Pancreas (tissue), 10 donors: ENCODE measurements at places on chromosomes 2 and 18. TPM values are rescaled to one million over a fixed set of nuclear protein-coding genes. Genes with fewer than 3 reads are reported as not detected.
A peak's percentile ranks its signal among the peaks of the same experiment; 100 is the strongest.

- no peak overlapping the region for H3K27ac ChIP-seq
- H3K27me3 ChIP-seq: no peaks in the 10 kb centered on the region
- H3K4me3 ChIP-seq: no peak overlapping the region
- no peak for DNase-seq
Measured at GRCh38 chr18:77119101-77119850, 13.3 kb downstream of the MBP start.

SERPINB10 gene
- not detected for total RNA-seq

DNA sequence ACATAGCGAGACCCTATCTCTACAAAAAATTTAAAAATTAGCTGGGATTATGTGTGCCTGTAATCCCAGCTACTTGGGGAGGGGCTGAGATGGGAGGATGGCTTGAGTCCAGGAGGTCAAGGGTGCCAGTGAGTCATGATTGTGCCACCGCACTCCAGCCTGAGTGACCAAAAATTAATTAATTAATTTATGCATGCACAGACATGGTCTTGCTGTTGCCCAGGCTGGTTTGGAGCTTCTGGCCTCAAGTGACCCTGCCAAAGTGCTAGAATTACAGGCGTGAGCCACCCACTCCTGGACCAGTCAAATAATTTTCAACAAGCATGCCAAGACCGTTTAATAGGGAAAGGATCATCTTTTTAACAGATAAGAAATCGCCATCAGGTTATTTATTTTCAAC, 57.7 kb upstream of the TFCP2L1 start:
- H3K36me3 ChIP-seq: peaks cover 14% of the 10 kb centered on the region
- no peaks in the 10 kb centered on the region for H3K27me3 ChIP-seq
- H3K4me3 ChIP-seq: no peak overlapping the region
- H3K27ac ChIP-seq: no peak overlapping the region

NFATC1 gene
- 3.4 TPM for total RNA-seq

- no peak overlapping the region for H3K27ac ChIP-seq
- H3K4me3 ChIP-seq: no peak overlapping the region
- H3K27me3 ChIP-seq: no peaks in the 10 kb centered on the region
- no peaks in the 10 kb centered on the region for H3K4me1 ChIP-seq
- H3K36me3 ChIP-seq: no peaks in the 10 kb centered on the region
- DNase-seq: no peak
Measured at GRCh38 chr2:43142921-43143438, 83.4 kb downstream of the ZFP36L2 start.

GRCh38 chr2:218331745-218332144, 24.9 kb upstream of the CATIP start:
- no peaks in the 10 kb centered on the region for H3K36me3 ChIP-seq
- no peaks in the 10 kb centered on the region for H3K27me3 ChIP-seq

CLEC4F gene
- 0.12 TPM for total RNA-seq

LCT gene
- not detected for total RNA-seq

GRCh38 chr2:73243884-73244570, 9.9 kb downstream of the CCT7 start:
- H3K36me3 ChIP-seq: peaks cover 7% of the 10 kb centered on the region
- H3K4me3 ChIP-seq: no peak overlapping the region
- no peak for DNase-seq

MARCO gene
- 0.76 TPM for total RNA-seq

DNA sequence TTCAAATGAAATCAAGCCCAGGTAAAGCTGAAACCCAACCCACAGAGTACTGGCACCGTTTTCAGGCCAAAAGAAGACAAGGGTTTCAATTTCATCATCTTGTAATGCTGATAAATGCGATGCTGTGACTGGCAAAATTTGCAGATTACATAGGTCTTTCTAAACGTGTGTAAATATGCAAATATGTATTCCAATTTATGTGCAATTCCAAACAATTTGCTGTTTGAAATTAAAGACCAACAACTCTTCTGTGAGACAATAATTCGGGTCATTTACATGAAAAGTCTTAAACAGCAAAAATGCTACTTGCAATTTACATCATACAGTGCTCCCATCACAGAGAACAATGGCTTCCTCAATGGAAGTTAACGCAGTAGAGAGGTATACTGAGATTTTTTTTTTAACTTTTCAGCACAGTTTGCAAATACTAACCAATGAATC, 2.8 kb upstream of the ZNF532 start:
- H3K27ac ChIP-seq: no peak overlapping the region
- H3K4me1 ChIP-seq: no peaks in the 10 kb centered on the region
- DNase-seq: no peak
- H3K4me3 ChIP-seq: no peak overlapping the region
- H3K27me3 ChIP-seq: no peaks in the 10 kb centered on the region

DNA sequence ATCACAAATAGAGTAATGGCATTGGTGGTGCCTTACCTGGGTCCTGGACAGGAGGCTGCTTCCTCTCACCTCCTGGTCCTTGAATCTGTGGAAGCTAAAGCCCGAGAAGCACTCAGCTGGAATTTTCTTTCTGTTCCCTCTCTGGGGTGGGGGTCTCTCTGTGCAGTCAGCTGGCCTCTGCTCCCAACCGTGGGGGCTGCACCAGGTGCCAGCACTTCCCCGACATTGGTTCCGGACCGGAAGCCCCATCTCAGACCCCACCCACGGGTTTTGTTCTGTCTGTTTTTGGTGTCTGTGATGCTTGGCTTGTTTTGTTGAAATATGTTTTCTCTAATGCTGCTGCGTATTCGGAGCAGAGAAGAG, 154.7 kb downstream of the TWIST2 start:
- H3K36me3 ChIP-seq: no peaks in the 10 kb centered on the region
- H3K27me3 ChIP-seq: no peaks in the 10 kb centered on the region

ANAPC1 gene
- total RNA-seq: 15.8 TPM

DNA sequence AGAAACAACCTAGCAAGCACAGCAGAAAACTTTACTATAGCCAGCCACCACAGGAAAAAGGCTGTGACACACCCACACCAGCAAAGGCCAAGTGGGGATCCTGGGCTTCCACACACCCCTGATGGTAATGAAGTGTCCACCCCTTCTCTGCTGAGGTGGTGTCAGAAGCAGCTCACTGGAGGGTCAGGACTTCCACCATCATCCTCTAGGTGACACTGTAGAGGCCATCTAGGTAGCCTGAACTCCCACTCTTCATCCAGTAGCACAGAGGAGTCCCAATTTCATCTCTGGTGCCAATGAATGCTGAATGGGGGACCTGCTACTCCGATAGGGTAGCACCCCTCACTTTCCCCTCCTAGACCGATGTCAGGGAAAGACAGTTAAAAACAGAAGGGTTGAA, 1544.4 kb downstream of the LRP1B start:
- no peaks in the 10 kb centered on the region for H3K4me1 ChIP-seq
- no peaks in the 10 kb centered on the region for H3K27me3 ChIP-seq
- no peak overlapping the region for H3K4me3 ChIP-seq
- no peak overlapping the region for H3K27ac ChIP-seq

GRCh38 chr18:51236225-51236624, 38.7 kb upstream of the MEX3C start:
- H3K36me3 ChIP-seq: no peaks in the 10 kb centered on the region
- no peaks in the 10 kb centered on the region for H3K4me1 ChIP-seq
- no peak overlapping the region for H3K27ac ChIP-seq
- no peak overlapping the region for H3K4me3 ChIP-seq

ASB18 gene
- total RNA-seq: not detected

DNA sequence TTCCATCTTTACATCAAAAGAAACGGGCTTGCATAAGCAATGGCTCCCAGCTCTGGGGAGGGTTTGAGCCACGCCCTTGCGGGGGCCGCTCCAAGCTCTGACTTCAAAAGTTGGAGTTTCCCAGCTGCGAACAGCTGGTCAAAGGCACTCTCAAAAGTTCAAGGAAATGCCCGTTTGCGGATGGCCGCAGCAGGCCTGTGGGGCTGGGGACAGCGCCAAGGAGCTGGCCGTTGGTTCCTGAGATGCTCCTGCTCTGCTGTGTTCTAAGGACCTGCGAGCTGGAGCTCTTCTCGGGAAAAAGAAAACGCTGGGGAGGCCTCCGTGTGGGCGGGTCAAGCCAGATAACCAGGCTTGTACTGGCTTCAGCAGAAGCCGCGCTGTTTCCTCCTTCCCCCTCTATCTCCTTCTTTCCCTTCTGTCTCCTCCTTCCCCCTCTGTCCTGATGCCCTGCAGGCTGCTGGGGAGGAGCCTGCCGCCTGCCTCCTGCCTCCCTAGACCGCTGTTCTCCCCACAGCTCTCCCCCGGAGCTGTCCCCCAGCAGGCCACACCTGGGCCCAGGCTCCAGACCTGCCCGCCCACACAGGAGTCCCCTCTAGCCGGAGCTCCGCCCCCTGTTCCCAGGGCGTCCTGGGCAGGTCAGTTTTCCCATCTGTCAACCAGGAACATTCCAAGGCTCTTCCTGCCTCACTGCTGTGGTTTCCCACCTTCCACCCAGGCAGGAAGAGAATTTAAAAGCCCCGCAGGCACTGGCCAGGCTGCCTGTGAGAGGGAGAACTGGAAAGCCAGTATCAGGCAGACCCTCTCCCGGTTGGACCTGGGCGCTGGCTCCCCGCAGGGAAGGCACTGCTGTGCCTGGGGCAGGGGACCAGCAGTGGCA, 14.1 kb downstream of the KLF11 start:
- H3K36me3 ChIP-seq: peaks cover under 1% of the 10 kb centered on the region
- DNase-seq: no peak
- H3K4me1 ChIP-seq: peaks cover 18% of the 10 kb centered on the region

PID1 gene
- total RNA-seq: 5.3 TPM

DNA sequence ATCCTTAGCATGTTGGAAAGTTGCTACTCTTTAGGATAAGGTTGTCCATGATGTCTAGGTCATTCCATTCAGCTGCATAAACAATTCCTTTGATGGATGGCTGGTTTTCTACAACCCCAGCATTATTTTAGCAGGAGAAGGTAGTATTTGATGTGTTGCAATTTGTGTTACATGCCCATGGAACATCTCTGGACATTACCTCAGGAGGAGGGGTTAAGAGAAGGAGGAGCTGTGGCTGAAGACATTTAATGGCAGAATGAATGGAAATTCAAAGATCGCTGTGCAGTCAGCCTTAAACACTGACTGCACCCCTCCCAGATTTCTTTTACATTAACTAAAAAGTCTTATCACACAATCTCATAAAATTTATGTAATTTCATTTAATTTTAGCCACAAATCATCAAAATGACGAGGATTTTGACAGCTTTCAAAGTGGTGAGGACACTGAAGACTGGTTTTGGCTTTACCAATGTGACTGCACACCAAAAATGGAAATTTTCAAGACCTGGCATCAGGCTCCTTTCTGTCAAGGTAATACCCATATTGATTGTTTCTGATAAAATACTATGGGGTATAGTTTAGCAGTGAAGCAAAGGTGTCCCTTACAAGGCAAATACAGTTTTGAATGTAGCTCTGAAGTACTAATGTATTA, at the start of gene CPS1:
TSS of gene CPS1 (plus strand) at position 271 of the 652 bp plus-strand sequence. CDS start at position 406, 135 bp downstream.
- no peaks in the 10 kb centered on the region for H3K36me3 ChIP-seq
- no peak within 1 kb of the TSS for H3K4me3 ChIP-seq
- no peaks in the 10 kb centered on the region for H3K27me3 ChIP-seq

ATG16L1 gene
- 12.0 TPM for total RNA-seq

C2orf80 gene
- total RNA-seq: not detected

DNA sequence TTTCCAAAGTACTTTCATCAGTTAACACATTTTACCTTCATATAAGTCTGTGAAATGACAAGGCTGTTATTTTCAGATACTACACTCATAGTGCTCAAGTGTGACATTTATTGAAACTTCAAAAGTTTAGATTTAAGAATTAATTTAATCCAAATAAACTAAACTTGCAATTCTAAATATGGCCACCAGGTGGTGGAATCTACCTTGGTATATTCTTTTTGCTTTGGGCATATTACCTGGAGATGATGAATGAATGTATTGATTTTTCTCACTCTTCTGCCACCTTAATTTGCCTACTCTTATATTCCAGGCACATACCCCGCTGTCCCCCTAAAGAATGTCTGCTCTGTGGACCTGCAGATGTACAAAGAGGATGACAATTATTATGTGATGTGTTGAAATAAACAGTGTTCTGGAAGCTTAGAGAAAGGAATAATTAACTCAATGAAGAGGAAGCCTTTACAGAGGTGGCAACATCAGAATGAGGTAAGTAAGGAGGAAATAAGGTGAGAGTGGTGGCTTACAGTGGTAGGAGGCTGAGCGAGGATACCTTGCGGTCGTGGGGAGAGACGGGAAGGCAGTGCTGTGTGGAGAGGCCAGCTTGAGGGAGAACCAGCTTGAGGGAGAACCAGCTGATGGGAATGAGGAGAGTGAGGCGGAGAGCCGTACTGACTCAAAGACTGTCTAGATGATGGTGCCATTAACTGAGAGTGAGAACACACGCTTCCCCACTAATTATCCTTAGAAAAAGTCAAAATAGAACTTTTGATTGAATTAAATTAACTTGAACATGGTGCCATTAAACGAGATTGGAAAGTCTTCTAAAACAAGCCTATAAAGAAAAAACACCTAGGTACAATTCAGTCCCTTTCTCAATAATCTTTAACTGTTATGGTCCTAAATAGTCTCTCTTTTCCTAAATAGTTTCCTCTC, 179.5 kb downstream of the CELF4 start:
- H3K4me3 ChIP-seq: no peak overlapping the region
- no peak for DNase-seq
- H3K4me1 ChIP-seq: no peaks in the 10 kb centered on the region
- H3K27me3 ChIP-seq: no peaks in the 10 kb centered on the region
- no peak overlapping the region for H3K27ac ChIP-seq

GRCh38 chr18:78192054-78192453, 787.6 kb upstream of the SALL3 start:
- no peak overlapping the region for H3K4me3 ChIP-seq
- DNase-seq: peak; percentile 46
- peak overlapping the region; percentile 33 for H3K27ac ChIP-seq
- no peaks in the 10 kb centered on the region for H3K4me1 ChIP-seq
- no peaks in the 10 kb centered on the region for H3K27me3 ChIP-seq

DNA sequence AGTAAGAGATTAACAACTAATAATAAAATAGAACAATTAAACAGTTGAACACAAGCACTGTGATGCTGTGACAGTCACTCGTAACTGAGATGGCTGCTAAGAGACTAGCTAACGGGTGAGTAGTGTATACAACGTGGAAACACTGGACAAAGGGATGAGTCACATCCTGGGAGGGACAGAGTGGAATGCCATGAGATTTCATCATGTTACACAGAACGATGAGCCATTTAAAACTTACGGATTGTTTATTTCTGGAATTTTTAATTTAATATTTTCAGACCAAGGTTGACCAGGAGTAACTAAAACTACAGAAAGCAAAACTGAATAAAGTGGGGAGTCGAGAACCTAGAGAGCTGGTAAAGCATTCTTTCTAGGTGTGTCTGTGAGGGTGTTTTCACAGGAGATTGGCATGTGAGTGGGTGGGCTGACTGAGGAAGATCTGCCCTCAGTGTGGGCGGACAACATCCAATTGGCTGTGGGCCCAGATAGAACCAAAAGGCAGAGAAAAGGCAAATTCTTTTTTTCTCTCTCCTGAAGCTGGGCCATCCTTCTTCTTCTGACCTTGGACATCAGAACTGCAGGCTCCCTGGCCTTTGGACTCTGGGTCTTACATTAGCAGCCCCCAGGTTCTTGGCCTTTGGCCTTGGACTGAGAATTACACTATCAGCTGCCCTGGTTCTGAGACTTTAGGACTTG, 14.6 kb downstream of the TMSB10 start:
- H3K4me1 ChIP-seq: no peaks in the 10 kb centered on the region
- DNase-seq: no peak
- no peaks in the 10 kb centered on the region for H3K27me3 ChIP-seq
- H3K27ac ChIP-seq: no peak overlapping the region
- H3K4me3 ChIP-seq: no peak overlapping the region

SEPTIN10 gene
- 17.3 TPM for total RNA-seq

CHN1 gene
- 4.2 TPM for total RNA-seq

GNAL gene
- 0.64 TPM for total RNA-seq

CFAP65 gene
- total RNA-seq: 0.22 TPM

GRCh38 chr2:177467646-177468045, 75.1 kb downstream of the AGPS start:
- no peak overlapping the region for H3K27ac ChIP-seq
- no peak for DNase-seq
- H3K27me3 ChIP-seq: no peaks in the 10 kb centered on the region
- H3K4me1 ChIP-seq: no peaks in the 10 kb centered on the region
- H3K36me3 ChIP-seq: no peaks in the 10 kb centered on the region
- H3K4me3 ChIP-seq: no peak overlapping the region

TMEM247 gene
- not detected for total RNA-seq
